Fibroblast of skin of right quadriceps (primary cell): ENCODE measurements at places on chromosomes 13 and 19.

DNA sequence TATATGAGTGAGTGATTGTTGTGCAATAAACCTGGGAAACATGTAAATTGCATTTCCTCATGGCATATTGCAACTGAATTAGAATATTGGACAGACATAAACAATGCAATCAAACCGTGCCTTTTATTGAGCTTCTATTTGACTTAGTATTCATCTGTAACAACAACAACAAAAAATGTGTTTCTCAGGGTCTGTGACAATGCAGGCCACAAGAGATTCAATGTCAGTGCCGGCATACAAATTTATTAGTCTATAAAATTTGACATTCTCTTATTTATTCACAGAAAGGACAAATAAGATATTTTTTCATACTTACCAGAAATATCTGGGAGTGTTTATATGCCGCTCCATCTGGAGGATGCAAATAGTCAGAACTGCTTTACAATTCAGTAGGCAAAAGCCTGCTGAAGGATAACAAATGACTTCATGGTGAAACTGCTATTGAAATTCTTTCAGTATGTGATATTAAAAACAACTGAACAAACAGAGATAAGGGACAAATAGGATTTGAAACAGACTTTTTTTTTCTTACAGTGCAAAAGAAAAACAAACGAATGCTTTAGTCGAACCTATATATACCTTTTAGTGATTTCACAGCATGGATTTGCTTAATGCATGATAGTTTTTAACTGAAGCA is 77.2 kb downstream of the DACH1 start:
- DNase-seq = no peak

GRCh38 chr13:37741536-37741935 is 128.0 kb downstream of the TRPC4 start:
- no peak for DNase-seq

DNA sequence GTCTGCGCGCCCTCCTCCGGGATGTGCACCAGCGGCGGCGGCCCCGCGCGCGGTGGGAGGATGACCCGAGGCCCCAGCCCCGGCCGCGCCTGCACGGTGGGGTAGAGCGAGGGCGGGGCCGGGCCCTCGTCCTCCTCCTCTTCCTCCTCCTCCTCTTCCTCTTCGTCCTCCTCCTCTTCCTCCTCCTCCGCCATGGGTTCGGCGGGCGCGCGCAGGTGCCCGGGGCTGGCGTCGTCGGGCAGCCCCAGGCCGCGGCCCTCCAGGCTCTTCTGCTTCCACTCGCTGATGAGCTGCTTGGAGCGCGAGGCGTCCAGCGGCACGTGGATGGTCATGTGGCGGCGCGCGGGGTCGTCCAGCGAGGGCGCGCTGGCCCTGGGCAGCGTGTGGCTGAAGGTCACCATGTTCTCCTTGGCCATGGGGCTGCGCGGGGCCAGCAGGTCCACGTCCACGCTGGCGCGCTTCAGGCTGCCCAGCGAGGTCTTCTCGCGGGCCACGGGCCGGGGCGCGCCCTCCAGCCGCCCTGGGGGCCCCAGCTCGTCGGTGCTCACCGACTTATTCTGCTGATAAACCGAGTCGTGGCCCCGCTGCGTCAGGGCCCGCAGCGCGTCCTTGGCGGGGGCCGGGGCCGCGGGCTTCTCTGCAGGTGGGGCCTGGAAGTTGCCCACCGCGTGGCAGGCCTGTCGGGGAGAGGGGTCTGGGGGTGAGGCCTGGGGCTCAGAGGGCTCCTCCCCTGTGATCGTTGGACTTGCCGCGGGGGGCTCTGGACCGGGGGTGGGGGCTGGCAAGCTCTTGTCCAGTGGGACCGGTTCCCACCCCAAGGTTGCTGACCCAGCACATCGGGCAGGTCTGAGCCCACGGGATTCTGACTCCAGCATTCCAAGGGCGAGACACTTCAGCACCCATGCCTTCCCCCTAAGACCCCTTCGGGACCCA is 8.3 kb downstream of the PLPPR3 start:
- no peak for DNase-seq

- DNase-seq = no peak
Observed at GRCh38 chr13:66714795-66715194, 515.3 kb downstream of the PCDH9 start.

- peak; percentile 96 for DNase-seq
Observed at GRCh38 chr19:30391554-30392551, 19.7 kb downstream of the ZNF536 start.

DNA sequence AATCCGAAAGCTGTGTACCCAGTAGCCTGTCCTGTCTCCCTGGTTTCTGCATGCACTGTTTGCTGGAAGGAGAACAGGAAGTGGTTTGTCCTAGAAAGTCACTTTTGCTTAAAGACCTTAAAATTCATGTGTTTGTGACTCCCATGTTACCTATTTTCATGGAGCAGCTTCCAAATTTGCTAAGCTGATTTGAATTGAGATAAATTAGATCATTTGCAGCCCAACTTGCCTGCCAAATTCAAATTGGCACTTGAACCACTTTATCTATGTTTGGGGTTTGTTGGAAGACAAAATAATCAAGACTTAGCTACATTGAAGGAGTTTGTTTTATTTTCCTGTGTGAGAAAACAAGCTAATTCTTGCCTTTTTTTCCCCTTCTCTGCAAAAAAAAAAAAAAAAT is 532.5 kb downstream of the DIAPH3 start:
- DNase-seq = no peak

GRCh38 chr19:4851551-4852290 is 15.7 kb downstream of the PLIN3 start:
- DNase-seq = peak; percentile 51

DNA sequence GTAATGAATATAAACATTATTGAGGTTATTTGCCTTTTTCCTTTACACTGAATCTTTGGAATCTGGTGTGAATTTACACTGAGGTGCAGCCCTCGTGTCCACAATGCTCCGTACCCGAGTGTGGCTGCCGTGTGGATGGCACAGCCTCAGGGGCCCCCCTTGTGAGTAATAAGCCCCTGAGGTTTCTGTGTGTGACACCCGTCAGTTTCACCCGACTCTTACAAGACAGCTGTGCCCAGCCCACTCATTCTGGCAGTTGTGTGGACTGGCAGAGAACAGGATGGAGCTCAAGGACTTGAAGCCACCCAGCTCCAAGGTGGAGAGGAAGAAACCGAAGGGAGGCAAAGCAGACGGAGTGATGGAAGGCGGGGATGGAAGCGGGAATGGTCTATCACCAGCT is 7.8 kb downstream of the PROZ start:
- DNase-seq = no peak

- DNase-seq = no peak
Observed at GRCh38 chr13:65763811-65764210, 1466.3 kb downstream of the PCDH9 start.

DNA sequence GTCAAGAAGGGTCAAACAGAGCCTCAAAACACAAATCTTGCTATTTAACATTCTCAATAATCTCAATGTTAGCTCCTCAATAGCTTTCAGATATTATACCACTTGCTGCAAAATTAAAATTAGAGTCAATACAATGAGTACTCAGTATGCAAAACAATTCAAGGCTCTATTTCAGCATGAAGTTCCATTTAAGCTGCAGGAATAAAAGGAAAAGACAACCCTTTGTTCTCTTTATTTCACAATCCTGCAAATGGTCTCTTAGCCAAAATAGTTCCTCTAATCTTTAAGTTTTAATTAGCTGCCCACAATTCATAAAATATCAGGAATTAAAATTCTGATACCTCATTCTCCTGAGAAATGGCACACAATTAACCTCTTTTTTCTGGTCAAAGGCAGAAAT is 40.5 kb upstream of the DCT start:
- no peak for DNase-seq

- DNase-seq = peak; percentile 6
Observed at GRCh38 chr13:39273953-39274738, 235.9 kb downstream of the NHLRC3 start.

DNA sequence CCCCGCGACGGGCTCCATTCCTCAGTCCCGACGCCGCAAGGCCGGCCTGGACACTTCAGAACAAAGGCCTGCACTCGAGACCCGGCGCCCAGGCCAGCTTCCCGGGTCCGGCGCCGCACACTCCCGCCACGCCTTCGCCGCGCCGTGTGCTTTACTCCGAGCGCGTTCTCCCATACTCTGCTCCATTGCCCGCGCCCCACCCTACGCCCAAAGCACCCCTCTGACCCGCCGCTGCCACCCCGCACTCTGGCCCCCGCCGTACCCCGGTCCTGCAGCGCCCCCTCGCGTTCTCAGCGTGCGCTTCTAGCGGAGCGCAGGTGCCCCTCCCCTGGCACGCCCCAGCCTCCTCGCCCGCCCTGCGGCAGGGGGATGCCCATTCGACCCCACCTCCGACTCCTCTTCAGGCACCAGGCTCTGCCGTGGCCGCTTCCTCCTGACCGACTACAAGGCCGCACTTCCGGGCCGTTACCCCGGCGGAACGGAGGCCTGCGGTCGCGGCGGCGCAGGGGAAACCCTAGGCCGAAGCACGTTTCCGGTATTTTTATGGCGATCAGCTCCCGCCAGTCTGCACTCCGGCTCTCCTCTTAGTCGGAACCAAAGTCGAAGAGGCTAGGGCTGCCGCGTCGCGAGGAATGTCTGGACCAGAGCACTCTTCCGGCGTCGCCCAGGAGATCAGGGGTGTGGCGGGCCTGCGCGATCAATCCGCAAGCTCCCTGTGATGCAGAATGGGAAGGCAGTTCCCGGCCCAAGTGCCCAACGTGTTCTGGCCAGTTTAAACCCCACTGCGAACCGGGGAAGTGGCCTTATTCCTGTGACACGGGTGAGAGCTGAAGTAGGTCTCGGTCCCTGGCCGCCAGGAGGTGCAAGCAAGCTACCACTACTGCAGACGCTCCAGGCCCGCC is at the start of gene ZBTB45:
Gene ZBTB45 (minus strand): TSS at position 456 of the 902 bp plus-strand sequence. CDS start 2,137 bp downstream, outside the sequence.
- peak; percentile 97 for DNase-seq

DNA sequence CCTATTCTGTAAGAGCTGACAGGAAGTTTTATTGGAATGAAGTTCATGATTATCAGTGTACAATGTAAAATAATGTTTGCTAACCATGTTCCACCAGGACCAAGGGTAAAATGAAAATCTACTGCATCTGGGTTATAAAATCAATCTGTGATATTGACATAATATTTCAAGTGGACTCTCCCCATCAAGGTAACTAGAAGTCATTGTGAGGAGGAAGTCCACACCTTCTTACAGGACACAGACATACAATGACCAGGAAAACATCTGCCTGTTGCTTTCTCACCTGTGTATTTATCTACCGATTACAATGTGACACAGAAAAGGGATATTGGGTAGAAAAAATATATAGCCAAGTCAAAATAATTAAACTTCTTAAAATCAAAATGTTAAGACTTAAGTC is 140.7 kb upstream of the RFC3 start:
- no peak for DNase-seq

GRCh38 chr19:53388168-53388567 is 6.8 kb upstream of the ZNF765 start:
- DNase-seq = no peak

DNA sequence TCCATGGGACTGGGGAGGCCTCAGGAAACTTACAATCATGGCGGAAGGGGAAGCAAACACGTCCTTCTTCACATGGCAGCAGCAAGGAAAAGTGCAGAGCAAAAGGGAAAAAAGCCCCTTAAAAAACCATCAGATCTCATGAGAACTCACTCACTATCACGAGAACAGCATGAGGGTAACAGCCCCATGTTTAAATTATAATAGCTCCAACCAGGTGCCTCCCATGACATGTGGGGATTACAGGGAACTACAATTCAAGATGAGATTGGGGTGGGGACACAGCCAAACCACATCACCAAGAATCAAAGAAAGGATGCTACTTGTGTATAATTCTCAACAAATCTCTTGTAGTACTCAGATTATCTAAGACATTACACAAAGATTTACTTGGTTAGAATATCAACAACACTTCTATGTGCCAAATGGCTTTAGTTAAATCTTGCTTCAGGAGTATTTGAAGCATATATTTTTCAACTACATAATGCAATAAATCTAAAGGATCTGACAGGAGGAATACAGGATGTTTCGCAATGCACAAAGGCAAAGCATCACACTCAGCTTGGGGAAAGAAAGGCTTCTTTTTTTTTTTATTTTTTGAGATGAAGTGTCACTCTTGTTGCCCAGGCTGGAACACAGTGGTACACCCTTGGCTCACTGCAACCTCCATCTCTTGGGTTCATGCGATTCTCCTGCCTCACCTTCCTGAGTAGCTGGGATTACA is 180.0 kb downstream of the LHFPL6 start:
- DNase-seq = peak; percentile 33

DNA sequence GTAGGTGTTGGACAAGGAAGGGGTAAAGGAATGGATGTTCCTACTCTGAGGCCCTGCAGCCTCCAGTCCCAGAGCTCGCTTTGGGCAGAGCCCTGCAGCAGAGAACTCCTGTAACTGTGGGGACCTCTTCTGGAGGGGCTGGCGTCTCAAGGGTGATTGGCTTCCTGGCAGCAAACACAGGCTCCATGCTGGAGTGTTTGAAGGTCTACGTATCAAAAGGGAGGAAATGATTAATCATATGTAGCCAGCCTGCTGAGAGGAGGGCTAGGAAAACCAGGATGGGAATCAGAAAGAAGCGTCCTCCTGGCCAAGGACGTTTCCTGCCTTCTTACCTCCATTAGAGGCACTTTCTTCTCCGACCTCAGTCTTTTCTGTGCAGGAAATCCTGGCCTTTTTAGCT is 208.5 kb downstream of the TSHZ3 start:
- peak; percentile 88 for DNase-seq

DNA sequence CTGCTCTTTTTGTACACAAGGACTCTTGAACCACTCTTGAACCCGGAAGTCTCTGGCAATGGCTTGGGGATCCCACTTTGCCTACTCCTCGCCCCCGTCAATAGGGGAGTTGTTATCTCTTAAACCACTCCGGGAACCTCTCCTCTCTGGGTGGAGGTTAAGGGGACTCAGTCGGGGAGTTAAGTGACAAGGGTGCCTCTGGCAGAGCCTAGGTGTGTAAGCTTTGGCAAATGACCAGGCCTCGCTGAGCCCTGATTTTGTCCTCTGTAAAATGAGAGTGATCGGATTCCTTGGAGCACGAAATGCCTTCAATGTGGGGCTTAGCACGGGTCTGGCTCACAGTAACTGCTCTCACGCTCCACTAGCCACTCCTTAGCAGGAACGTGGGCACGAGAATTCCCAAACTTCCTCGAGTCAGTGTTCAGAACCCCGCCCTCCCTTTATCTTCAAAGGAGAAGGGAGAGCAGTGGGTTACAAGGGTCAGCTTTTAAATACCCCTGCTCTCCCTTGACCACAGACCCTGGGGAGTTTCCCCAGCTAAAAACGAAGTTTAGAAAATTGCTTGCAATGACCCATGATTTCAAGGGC is 193.3 kb downstream of the KATNAL1 start:
- no peak for DNase-seq

GRCh38 chr13:82458169-82458568 is 1424.1 kb downstream of the SLITRK1 start:
- no peak for DNase-seq

- DNase-seq = no peak
Observed at GRCh38 chr13:21040120-21040826, 21.1 kb downstream of the LATS2 start.
